ENCODE measurements at places on chromosomes 1 and 21.
A peak's percentile ranks its signal among the peaks of the same experiment; 100 is the strongest.

- DNase-seq: peak; percentile 28
These were observed 81.4 kb downstream of the NENF start for GRCh38 chr1:212514056-212514614.

GRCh38 chr1:109247401-109248365 lies 1.7 kb upstream of the CELSR2 start:
- no peak for DNase-seq

DNA sequence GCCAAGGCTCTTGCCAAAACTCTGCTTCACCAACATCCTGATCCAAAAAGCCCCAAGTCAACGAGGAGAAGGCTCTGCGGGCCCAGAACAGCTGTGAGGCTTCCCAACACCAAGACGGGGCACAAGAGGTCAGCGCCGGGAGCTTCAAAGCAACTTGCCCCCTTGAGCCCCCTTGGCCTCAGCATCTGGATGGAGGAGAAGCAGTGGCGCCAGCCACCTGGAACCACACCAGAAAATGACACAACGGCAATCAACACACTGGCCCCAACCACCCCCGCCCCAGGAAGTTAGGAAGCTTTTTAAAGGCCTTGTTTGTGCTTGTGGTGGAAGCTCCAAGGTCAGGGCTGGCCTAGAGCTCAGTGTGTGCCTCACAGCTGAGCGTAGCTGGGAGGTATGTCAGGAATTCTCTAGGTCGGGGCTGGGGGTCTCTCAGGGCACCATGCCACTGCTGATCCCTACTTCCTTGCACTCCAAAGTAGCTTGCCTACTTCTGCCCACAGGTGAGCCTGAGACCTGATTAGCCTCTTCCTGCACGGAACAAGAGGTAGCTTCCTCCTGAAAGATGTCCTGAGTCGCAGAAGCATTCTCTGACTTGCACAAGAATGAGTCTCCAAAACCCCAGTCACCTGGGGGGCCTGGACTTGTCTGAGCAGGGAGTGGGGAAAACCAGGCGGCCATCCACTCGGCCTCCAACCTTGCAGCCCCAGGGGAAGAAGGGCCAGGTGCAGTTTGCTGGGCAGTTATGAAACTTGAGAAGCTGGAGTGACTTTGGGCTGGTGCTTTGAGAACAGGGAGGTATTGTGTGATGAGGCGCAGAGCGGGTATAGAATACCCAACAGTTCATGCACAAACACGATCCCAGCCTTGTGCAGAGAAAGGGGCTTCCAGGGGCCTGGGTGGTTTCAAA lies 9.7 kb upstream of the SRP9 start:
- no peak for DNase-seq

GRCh38 chr1:36157973-36158826 lies 2.2 kb downstream of the MAP7D1 start:
- DNase-seq: peak; percentile 15

DNA sequence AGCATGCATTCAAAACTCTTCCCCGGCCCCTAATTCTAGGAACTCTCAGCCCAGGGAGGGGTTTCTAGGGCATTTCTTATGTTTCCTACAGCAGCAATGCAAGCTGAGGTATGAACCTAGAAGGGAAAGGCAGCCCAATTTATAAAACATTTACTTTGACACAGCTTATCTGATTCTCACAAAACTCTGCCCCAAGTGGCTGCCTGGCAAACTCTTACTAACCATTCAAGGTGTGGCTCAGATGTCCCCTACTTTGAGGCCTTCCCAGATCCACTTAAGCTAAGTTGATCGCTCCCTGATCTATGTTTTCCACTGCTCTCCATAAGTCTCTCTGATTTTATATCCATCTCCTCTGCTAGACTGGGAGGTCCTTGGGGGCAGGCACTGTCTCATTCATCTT lies 35.4 kb downstream of the AK2 start:
- peak; percentile 8 for DNase-seq
